Activated T-cell treated with anti-CD3 and anti-CD28 coated beads, Interleukin-2, amount 50 U/mL, for 24 hours (primary cell): ENCODE measurements at places on chromosomes 5 and 9.
A peak's percentile ranks its signal among the peaks of the same experiment; 100 is the strongest.

DNA sequence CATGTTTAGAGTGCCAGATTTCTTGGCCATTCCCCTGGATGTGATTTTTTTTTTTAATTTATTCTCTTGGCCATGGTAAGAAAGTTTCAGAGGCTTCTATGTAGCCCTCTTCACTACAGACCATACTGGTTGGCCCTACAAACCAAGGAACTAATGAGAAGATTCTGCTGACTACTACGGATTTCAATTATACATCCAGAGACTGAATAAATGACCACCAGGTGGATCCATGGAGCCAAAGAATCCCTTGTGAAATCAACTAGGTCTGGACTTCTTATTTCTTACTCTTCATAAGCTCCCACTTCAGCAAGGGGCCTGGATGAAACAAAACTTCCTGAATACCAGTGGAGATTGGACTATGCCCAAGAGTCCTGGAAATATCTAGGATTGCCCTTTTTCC, 27.6 kb downstream of the ZNF622 start:
- no peak overlapping the region for H3K27ac ChIP-seq
- no peaks in the 10 kb centered on the region for H3K4me1 ChIP-seq
- no peak for DNase-seq
- peaks cover 2% of the 10 kb centered on the region for H3K27me3 ChIP-seq
- H3K36me3 ChIP-seq: peaks cover 10% of the 10 kb centered on the region
- no peak overlapping the region for H3K4me3 ChIP-seq

- no peak for DNase-seq
- H3K4me1 ChIP-seq: peaks cover 58% of the 10 kb centered on the region
Measured at GRCh38 chr5:50595199-50595598, 71.2 kb upstream of the PARP8 start.

GRCh38 chr9:28951945-28952344, 1378.7 kb upstream of the C9orf72 start:
- DNase-seq: no peak
- H3K27me3 ChIP-seq: no peaks in the 10 kb centered on the region
- H3K4me3 ChIP-seq: no peak overlapping the region
- H3K4me1 ChIP-seq: no peaks in the 10 kb centered on the region
- no peak overlapping the region for H3K27ac ChIP-seq

GRCh38 chr5:37915097-37915736, 75.4 kb upstream of the GDNF start:
- no peak overlapping the region for H3K27ac ChIP-seq
- no peaks in the 10 kb centered on the region for H3K36me3 ChIP-seq
- no peaks in the 10 kb centered on the region for H3K4me1 ChIP-seq
- H3K4me3 ChIP-seq: no peak overlapping the region

DNA sequence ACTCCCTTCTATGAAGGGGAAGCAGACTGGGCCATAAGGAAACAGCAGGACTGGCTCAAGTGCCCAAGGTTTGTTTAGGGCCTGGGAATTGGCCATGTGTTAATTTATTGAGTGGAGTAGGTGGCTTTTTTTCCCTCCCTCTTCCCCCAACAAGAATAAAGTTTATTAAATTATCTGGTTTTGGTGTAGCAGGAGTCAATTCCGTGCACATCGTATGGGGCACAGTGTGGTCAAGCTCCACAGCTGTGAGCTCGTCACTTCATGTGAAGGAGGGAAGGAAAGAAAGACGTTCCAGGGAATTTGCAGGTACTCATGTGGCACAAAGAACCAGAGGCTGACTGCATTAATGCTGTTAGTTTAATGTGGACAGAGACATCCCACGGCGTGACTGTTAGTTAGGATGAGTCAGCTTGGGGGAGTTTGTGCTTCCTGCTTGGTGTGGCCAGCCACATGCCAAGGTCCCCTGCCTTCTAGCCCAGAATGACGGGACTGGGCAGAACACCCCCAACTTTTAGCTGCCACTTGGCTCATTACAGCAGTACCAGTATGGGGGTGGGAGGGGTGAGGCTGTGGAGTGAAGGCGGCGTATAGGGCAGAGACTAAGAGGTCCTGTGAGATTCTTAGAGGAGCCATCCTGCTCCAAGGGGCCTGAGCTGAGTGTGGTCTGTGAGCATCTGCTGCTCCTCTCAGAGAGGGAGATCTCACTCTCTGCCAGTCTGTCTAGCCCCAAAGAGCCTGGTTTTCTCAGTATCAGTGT, 33.2 kb downstream of the CSF1R start:
- no peak overlapping the region for H3K4me3 ChIP-seq
- no peak for DNase-seq
- peaks cover 73% of the 10 kb centered on the region for H3K36me3 ChIP-seq
- peak overlapping the region; percentile 58 for H3K27ac ChIP-seq
- H3K4me1 ChIP-seq: no peaks in the 10 kb centered on the region
- no peaks in the 10 kb centered on the region for H3K27me3 ChIP-seq
